Stimulated activated CD4-positive, alpha-beta T cell treated with anti-CD3 and anti-CD28 coated beads, Interleukin-1b, Interleukin-23, amount 100 ng/mL, for 1 hour (primary cell): ENCODE measurements at places on chromosomes 5 and 9.

DNA sequence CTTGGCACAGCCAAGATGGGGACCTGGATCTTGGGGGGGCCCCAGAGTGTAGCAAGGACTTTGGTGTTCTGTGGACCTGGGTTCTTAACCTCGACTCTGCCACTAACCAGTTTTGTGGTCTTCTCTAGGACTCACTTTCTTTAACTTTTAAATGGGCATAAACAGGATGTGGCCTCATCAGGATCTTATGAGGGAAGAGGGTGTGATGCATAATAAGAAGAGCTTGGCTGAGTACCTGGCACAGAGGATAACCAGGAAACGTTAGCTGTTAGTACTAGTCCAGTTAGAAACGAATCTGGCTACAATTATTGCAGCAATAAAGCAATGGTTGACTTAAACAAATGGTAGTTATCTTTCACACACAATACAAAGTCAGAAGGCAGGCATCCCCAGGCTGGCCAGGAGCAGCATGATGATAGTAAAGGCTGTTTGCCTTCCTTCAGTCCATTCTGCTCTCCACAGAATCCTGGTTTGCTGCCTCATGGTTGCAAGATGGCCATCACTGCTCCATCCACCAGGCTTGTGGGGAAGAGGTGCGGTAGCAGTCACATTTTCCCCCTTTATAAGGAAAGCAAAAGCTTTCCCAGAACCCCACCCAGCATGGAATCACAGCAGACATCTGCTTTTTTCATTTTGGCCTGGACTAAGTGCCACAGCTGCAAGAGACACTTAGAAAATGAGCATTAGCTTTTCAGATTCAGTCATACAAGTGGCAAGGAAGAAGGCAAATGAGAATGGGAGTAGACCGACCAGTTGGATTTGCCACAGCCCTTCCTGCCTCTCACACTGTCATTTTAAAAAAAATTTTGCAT, 225.0 kb downstream of the AOPEP start:
- no peak for DNase-seq

DNA sequence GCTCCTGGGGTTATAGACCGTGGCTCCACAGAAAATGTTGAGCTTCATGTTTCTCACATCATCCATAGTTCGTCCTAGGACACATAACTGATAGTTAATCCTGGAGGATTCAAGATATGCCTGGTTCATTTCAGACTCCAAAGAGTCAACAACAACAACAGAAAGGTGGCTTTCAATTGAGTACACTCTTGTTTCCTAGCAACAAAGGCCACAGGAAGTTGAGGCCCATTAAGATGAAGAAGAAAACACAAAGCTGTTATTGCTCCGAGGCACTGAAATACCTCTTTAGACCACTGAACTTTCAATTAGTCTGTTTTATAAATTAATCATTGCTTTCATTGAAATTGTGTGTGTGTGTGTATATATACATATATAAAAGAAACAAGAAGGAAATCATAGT, 154.5 kb downstream of the YIPF5 start:
- DNase-seq = no peak

GRCh38 chr5:35473589-35473988, 144.1 kb upstream of the SPEF2 start:
- DNase-seq = no peak

- DNase-seq = no peak
These were observed 16.3 kb upstream of the OLFM1 start for GRCh38 chr9:135070964-135071735.

- DNase-seq = no peak
These were observed 95.1 kb downstream of the DAPK1 start for GRCh38 chr9:87592554-87593358.

DNA sequence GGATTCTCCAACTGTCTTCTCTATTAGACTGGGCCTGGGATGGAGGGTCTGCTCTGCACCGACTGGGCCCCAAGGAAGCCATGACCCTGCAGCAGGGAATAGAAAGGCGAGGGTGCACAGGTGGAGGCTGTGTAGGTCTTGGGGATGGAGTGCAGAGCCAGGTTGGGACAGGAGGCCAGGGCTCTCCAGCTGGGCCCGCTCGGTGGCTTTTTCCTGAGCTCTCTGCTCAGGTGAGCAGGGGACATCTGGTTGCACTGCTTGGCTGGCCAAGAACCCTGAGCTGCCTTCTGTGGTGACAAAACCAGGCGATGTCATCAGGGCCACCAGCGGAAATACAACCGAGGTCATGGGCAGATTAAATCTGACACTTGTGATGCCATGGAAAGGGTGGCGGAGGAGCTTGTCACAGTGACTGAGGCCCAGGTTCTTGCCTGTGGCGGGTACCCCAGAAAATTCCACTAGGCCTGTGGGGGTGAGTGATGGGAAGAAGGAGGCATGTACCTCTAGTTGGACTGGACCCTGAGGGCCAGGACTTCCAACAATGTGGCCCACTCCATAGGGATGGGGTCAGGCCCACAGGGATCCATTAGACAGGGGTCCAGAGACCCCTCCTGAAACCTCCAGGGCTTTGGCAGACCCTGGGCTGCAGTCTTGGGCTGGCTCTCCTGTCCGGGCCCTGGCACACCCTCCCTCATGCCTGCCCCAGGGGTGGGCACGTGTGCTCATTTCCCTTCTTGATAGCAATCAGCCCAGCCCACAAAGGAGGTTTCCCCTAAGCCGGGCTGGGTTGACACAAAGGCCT, 4.4 kb upstream of the IL3 start:
- peak; percentile 23 for DNase-seq

DNA sequence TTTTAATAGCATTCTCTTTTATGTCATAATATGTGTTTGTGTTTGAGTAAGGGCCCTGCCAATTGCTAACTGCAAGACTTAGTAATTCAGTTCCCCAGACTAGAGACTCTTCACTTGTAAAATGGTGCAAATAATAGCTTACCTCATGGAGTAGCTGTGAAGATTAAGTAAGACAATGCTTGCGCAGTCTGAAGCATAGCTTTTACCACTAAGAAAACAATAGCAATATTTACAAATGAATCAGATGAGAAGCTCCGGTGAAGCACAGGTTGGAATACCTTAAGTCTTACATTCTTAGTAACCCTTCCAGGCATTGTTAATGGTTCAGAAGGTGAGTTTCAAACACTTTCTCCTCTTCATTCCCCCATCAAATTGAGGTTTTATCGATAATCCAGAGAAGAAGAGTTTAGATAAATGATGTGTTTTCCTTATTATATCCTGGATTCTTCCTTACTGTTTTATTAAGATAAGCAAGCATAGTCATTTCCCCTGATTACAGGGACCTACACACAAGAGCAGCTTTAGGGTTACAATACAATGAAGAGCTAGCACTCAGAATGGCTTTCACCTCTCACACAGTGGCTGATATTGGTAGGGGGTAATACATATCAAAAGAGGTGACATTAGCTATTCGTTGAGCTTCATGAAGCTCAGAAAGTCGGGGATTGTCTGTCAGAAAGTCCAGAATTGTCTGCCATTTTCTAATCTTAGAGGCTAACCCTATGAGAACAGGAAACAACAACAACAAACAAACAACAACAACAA, 96.4 kb upstream of the EDIL3 start:
- no peak for DNase-seq

GRCh38 chr9:107283623-107284616, 841 bp downstream of the RAD23B start:
- DNase-seq = peak; percentile 36

DNA sequence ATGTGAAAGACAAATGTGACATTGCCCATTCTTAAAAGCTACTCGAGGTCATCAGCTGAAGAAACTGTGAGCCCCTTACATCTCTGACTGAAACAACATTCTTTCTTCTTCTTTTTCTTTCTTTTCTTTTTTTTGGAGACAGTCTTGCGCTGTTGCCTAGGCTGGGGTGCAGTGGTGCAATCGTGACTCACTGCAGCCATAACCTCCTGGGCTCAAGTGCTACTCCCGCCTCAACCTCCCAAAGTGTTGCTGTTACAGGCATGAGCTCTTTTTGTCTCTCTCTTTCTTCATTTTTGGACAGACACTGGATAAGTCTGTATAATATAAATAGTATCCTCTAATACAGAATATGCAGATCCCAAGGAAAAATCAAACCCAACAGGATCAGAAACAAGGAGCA, 263.7 kb upstream of the KLF9 start:
- DNase-seq = no peak

- no peak for DNase-seq
These were observed 169.2 kb downstream of the MEF2C start for GRCh38 chr5:88713818-88714217.

- no peak for DNase-seq
These were observed 111.4 kb upstream of the SLC1A3 start for GRCh38 chr5:36494841-36495601.

- DNase-seq = no peak
These were observed 24.2 kb downstream of the WNK2 start for GRCh38 chr9:93207860-93208734.

- DNase-seq = no peak
These were observed 106.0 kb downstream of the CD180 start for GRCh38 chr5:67090593-67090992.

- DNase-seq = no peak
These were observed 53.2 kb downstream of the ZNF474 start for GRCh38 chr5:122182491-122182921.

GRCh38 chr5:141866096-141866495, 12.1 kb downstream of the PCDH1 start:
- DNase-seq = no peak

DNA sequence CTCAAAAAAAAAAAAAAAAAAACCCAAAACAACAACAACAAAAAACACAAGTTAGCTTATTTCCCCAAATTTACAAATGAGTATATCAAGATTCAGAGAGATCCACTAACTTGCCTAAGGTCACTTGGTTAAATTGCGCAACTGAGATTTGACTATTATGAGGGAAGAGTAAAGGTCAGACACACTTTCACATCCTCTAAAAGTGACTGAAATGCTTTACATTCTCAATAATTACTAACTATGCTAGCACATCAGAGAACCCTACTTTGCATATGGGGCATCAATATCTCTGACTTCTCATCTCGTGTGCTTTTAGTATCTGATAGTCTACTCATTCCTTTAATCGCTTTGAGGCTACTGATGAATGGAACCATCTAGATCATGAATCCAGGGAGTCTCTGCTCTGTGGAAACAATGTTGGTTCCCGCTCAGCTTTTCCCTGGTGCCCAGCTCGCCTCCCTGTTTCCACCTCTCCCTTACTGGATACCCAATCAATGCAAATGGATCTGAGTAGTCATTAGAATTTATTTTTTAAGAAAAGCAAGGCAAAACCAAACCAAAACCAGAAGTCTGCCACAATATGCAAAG, 182.1 kb upstream of the TRIM32 start:
- no peak for DNase-seq

GRCh38 chr5:10854506-10855277, 93.7 kb upstream of the DAP start:
- no peak for DNase-seq

GRCh38 chr5:178279723-178280438, 47.3 kb upstream of the PHYKPL start:
- peak; percentile 19 for DNase-seq

DNA sequence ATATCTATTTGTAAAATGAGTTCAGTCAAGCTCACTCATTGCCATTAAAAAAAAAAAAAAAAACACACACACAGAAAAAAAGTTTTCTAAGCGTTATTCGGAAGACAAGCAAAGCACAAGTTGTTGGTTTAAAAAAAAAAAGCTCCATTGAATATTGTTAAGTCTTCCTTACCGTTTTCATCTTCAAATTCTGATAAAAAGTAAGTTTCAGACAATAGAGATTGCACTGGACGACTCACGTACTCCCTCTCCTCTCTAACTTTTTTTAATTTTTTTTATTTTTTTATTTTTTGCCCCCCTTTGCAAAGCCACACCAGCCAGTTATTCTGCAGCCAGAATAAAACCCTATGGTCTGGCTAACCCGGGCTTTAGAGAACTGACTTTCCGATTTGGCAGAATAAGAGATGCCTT, 544 bp downstream of the ADAMTS6 start:
- DNase-seq = no peak

DNA sequence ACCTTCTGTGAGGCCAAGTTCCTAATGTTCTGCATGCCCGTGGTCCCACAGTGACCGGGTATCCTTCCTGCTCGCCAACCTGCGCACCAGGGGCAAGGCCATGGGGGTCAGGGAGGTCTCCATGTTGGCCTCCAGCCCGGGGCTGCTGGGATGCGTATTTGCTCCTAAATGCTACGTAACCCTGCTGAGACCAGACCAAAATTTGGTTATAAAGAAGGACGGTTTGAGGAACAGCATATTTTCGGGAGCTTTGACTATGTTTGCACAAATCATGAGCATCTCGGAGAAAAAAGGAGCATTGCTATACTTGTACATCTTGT, 35.7 kb upstream of the CLK4 start:
- DNase-seq = no peak

- no peak for DNase-seq
These were observed 190.0 kb downstream of the MED10 start for GRCh38 chr5:6188344-6188743.

DNA sequence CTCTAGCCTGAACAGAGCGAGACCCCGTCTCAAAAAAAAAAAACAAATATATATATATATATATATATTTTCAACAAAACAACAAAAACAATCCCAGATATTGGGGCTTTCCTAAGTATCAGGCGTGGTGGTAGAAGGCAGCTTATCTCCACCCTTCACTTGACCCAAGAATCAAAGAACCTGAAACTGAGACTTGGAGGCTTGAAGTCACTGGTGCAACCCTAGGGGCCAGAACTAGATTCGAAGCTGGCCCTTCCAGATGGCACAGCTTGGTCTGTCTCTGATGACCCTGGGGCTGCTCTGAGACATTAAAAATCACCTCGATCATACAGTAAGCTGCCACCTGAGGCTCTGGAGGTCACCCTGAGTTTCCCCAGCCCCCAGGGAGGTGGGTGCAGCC, 1.3 kb upstream of the KCNMB1 start:
- DNase-seq = no peak

DNA sequence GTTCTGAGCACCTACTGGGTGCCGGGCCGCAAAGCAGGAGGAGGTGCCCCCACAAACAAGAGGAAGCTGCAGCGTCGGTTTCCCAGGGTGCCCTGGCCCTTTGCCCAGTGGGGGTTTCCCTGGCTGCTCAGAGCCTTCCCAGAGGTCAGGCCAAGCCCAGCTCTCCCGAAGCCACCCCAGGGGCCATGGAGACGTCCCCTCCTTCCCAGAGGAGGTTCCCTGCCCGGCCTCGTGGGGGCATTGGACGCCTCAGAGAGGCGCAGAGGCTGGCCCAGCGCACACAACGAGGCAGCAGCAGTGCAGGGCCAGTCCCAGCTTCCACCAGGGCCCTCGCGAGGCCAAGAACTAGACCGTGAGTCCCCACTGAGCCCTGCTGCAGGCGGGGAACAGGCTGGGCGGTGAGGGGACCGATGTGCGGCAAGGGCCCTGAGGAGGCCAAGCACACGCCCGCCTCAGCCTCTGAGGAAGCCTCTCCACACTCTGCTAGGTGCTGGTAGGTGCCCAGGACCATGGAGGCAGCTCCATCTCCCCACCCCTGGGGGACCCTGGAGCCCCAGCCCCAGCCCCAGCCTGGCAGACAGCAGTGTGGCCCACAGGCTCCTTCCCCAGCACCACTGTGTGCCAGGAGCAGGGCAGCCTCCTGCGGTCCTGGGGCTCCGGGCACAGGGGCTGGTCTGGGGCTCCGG, 7.0 kb downstream of the DIPK1B start:
- no peak for DNase-seq
